ENCODE measurements at places on chromosomes 16 and 17. TPM values are rescaled to one million over a fixed set of nuclear protein-coding genes. Genes with fewer than 3 reads are reported as not detected.

The PITPNC1 gene
- 37.5 TPM for total RNA-seq

The KRT222 gene
- total RNA-seq: 0.18 TPM

The TBC1D3C gene
- not detected for total RNA-seq

The CMTM1 gene
- 2.6 TPM for total RNA-seq

- DNase-seq: peak; percentile 41
These were observed 356.6 kb downstream of the RBFOX1 start for GRCh38 chr16:7689234-7689633.

GRCh38 chr16:12519986-12520385 lies 283.7 kb downstream of the CPPED1 start:
- peak; percentile 46 for DNase-seq

DNA sequence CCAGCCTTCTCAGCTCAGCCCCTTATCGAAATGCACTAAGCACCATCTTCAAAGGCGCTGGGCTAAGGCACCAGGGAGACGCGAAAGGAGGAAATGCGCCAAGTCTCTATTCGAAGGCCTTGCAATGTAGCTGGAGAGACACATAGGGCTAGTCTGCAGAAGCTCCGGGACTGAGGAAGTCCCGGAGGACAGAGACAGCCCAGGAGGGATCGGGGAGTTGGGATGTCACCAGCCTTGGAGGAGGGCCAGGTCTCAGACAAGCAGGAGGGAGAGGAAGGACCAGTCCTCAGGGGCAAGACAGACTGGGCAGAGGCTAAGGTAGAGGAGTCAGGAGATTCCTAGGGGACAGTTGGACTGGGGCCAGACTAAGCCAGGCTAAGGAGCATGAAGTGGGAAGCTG lies 8.5 kb downstream of the C17orf100 start:
- peak; percentile 24 for DNase-seq

Measured in H9 (cell line).